ENCODE measurements at places on chromosomes 4 and X.

DNA sequence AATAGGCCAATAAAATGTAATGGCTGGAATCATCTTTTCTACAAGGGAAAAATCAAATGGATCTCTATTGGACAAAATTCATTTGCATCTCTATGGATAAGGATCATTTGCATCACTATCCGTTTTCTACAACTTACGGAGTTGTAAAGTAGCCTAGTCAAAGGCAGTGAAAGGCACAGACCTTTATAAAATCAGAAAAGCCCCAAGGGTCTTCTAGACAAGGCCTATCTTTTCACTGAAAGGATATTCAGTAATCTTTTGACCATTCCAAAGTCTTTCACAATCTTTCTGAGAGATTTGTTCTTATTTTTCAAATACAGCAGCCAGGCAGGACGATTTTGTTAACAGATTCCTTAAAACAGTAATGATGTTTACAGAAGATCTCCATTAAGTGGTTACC lies 119.5 kb upstream of the JADE1 start:
- DNase-seq = no peak

DNA sequence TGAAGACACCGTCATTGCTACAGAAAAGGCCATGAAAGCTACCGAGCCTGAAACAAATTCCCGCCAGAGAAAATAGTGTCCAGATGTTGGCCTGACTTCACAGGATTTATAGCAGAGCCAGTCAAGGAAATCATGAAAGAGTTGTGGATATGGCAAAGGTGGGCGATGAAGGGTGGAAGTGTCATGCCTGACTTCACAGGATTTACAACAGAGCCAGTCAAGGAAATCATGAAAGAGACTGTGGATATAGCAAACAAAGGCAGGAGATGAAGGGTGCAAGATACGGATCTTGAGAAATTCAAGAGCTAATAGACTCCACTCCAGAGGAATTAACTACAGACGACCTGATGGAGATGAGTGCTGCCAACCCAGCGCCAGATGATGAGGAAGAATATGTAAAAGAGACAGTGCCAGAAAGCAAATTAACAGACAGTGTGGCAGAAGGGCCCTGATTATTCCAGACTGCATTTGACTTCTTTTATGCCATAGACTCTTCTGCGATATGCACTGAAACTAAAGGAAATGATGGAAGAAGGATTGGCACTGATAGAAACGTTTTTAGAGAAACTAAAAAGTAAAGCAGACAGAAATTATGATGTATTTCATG lies 17.2 kb downstream of the TRMT44 start:
- DNase-seq = no peak

DNA sequence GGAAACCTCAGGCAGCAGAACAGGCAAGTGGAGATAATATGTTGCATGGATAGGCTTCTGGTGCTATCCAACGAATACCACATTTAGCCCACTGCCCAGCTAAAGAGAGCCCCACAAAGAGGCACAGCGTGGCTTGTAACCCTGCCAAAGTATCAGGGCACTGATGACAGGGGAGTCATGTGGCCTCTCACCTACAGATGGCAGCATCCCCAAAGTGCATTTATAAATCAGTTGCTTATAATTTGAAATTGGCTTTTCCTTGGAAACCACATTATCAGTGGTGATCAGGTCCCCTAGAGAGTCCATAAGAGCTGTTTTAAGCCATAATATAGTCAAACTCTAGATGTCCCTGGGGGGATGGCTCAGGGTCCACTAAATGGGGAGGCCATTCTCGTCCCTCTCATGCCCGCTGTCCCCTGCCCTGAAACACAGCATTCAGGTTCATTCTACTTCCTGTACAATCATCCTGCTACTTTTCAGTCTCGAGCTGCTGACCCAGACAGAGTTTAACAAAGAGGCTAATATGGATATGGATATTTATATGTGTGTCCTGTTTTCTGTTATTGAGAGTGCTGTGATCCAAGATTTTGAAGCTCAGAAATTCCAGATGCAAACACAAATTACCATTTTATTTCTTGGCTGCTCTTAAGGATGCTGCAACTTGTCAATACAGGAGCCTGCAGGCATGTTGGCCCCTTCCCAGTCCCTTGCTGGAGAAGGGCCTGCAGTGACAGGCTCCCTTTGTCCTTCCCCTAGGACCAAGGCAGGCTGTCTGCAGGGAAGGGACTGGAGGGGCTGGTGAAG lies 28.5 kb downstream of the SRPX start:
- no peak for DNase-seq

DNA sequence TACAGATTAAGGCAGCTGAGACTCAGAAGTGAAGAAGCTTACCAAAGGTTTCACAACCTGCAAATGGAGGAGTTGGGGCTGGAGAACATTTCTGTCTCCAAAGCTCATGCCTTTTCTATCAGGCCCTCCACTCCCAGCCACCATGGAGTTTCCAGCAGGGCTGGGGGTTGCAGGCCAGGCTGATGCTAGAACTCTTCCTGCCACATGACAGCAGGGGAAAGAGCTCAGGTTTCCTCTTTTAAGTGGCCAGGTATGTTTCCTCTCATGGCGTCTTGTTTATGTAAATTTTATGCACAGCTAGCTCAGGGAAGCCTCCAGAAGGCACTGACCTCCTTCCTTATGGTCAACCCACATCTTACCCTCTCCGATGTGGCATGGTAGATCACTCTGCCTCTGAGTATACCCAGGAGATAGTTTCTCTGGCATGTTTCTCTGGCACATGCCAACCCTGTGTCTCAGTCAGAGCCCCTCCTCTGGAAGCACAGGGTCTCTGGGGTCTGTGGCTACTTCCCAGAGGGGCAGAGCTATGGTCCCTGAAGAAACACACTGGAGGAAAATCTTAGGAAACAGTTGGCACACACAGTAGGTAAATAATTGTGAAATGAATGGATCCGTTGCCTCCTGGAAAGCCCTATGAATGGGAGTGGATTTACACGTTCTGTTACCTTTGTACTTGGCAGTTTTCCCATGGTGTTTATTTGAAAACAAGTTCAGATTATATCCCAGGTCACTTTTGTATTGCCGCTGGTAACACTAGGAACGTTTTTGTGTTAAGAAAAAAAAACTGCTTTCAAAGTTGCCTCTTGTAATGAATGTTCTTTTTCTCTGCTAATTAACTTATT lies 28.9 kb downstream of the PDK3 start:
- no peak for DNase-seq

GRCh38 chr4:4383085-4383484 lies 3.8 kb upstream of the NSG1 start:
- no peak for DNase-seq

DNA sequence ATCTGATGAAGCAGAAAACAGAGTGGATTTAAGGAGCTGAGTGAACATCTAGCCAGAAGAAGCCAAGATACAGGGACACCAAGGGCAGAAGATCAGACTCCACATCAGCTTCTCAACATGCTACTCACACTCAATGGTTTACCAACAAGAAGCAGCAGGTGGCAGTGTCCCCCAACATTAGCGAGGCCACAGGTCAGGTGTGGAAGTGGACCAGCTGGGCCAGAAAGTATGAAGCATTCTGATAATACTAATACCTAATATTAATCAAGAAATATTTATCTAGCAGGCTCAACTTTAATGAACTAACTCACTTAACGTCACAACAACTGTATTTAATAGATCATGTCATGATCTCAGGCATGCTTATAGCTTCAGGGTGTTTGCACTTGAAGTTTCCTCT lies 73.4 kb upstream of the TTC29 start:
- no peak for DNase-seq

DNA sequence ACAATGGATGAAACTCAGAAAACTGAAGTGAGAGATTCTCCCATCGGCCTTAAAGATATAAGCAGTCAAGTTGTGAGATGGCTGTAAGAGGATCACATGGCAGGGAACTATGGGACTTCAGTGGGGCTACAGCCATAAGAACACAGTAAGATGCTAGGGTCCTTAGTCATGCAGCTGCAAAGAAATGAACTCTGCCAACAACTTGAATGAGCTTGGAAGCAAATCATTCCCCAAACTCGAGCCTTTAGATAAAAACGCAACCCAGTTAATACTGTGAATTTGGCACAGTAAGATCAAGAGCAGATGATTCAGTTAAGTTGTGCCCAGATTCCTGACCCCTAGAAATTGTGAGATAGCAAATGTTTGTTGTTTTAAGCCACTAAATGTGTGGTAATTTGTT lies 117.3 kb downstream of the FAM13A start:
- no peak for DNase-seq

DNA sequence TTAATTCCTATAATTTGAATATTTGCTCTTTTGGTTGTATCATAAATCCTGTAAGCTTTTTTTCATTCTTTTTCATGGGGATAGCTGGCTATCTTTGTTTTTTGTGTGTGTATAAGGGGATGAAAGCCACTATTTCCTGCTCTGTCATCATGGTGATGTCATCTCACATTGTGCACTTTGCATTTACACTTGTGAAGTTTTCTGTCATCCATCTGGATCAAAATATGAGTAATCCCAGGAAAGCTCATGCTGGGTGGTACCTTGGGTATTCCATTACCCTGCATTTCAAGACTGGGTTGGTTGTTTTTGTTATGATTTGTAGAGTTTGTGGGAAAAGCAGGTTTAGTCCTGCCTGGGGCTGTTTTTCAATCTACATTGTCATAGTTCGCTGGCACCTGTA lies 367.3 kb downstream of the CHIC1 start:
- no peak for DNase-seq

DNA sequence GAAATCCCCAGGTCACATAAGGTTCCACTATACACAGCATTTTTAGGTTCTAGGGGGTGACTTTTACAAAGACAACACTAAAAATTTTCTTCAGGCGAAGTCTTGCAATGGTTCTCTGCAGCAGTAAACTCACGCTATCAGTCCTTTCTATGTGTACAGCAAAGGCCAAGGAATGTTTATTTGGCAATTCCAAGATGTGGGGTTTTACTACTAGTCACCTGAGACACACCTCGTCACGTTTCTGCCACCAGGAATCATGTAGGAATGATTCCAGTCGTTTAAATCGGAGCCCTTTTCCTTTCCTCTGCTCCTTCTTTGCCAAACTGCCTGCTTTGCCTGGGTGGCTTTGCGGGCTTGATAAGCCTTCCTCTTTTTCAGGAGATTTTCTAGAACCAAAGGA lies 75.9 kb upstream of the ENPEP start:
- DNase-seq = no peak

GRCh38 chr4:7390336-7390735 lies 44.4 kb downstream of the PSAPL1 start:
- DNase-seq = no peak

- DNase-seq = no peak
Observed at GRCh38 chrX:32448945-32449344, 762.4 kb downstream of the DMD start.

GRCh38 chr4:17535906-17536305 lies 20.9 kb downstream of the CLRN2 start:
- DNase-seq = no peak

DNA sequence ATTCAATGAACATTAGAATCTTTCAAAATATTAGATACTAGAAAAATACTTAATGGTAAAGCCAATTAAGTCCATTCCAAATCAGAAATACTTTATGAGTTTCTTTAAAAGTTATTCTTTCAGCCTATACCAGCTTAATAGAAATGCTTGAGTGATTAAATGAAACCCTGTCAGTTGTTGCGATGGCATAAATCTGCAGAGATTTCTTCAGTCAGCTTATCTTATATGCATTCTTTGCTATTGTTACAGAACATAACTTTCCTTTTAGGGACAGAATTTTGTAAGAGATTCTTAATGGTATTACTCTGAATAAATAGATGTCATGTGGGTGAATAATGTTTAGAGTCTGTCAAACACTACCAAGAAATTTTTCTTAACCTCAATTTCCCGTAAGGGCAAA lies 325.0 kb upstream of the HAND2 start:
- DNase-seq = no peak

DNA sequence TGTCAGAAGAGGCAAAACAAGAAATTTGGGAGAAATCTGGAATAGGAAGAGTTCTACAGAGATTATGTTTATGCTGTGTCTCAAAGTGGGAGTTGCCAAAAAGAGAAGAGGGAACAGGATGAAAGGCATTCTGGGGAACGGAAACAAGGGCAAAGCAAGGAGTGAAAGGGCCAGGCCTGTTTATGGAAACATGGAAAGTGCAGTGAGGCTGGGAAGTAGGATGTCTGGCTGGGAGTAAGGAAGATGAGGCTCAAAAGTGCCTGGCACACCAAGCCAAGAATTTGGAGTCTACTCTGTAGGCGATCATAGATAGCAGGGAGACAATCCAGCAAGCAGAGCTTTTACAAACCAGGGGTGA lies 1.8 kb upstream of the CUL4B start:
- DNase-seq = no peak
